ENCODE measurements at places on chromosomes 1 and 21.

GRCh38 chr21:44653656-44654575 is 543 bp downstream of the KRTAP12-4 start:
- DNase-seq = no peak

DNA sequence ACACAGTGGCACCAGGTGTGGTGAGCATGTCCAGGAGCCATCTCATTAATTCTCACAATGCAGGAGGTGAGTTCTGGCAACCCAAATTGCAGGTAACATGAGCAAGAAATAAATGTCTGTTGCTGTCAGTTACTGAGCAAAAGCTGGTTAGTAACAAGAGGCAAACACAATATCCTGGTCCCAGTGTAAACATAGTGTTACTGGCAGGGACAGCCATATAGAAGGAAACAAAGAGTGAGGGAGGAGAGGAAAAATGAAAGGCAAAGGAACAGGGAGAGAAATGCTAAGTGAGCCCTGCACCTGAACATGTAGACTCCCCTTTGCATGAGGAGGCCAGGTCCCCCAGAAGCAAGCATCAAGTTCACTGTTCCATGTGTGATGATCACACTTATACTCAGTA is 203.6 kb downstream of the TRABD2B start:
- no peak for DNase-seq

GRCh38 chr21:46399129-46399528 is 59.6 kb upstream of the DIP2A start:
- no peak for DNase-seq

- no peak for DNase-seq
Measured at GRCh38 chr1:62689524-62689923, 1.3 kb upstream of the DOCK7 start.

DNA sequence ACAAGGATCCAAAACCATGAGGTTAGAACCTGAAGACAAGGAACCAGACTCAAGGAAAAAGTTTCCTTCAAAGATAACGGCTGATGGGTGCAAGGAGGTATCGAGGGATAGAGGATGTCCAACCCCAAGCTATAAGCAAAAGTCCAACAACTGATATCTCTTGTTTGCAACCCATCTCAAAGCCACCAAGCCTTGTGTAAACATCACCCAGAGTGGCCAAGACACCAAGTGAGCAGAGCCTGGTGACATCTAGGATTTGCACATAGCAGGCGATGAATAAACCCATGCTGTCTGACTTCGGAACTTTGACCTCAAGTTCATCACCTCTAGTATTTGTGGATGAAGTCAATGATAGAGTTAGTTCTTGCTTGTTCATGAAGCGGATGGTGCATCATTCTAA is 180.7 kb downstream of the ETS2 start:
- DNase-seq = no peak

DNA sequence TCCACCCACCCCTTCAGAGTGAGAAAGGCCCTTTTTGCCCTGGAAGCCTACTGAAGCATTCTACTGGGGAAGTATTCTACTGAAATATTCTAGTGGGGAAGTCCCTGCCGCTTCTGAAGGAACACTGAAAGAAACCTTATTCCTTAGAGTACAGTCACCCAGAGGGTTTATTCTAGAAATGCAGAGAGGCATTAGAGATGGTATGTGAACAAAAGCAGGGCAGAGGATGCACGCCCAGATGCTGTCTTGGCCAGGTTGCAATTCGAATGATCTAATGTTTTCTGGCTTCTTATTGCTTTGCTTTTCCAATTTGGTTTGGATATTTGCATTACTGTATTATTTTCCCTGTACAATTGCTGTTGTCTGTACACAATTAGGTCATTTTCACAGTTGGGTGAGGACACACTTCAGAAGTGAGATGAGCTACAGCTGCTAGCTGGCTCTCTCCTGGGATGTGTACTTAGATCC is 37.1 kb downstream of the CCN1 start:
- no peak for DNase-seq

GRCh38 chr1:173342736-173343135 is 134.4 kb upstream of the PRDX6 start:
- DNase-seq = no peak

DNA sequence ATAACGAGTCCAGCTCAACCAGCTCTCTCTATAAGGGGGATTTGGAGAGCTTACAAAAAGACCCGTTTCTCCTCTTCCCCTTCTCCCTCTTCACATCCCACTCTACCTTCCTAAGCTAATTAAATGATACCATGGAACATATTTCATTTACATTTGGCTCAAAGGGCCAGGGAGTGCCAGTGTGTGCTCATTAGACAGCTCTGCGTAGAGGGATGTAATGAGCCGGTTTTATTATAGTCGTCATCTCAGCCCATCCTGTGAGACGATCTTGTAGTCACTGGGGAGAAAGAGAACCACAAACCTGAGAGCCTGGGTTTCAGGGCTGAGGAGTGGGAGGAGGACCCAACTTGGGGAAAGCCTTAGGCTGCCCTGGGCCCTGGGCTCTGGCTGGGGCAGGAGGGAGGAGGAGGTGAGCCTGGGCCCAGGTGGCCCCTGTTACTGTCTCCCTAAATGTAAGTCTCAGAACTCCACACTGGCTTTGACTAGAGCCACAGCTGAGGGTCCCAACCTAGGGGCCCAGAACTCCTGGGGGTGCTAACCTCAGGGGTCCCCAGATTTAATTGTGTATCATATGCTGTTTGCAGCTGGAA is 354.6 kb downstream of the MATN1 start:
- DNase-seq = no peak

DNA sequence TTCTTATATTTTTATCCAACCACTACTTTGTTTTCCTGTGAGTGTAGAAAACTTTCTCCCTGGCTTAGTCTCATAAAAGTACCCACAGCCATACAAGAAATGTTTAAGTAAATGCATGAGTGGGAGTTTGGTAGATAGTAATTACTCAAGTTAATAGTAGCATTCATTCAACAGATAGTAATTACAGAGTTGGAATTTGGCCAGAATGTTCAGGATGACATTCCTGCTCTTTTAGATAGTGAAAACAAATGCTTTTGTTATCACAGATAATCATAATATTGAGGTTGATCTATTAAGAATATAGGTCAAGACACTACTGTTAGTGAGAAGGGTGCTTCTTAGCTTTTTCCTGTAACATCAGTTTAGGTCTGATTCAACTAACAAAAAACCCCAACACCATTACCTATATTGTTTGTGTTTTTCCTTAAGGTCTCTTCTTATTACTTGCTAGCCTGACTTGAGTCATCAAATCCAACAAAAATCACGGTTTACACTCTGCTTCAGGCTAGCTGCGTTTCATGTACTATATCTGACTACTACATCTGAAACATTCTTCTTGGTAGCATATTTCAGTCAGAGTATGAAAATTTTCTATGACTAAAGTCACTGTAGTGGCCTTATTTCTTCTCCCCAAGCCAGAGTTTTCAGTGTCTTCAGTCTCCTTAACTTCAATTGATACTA is 163.7 kb downstream of the HS2ST1 start:
- no peak for DNase-seq

DNA sequence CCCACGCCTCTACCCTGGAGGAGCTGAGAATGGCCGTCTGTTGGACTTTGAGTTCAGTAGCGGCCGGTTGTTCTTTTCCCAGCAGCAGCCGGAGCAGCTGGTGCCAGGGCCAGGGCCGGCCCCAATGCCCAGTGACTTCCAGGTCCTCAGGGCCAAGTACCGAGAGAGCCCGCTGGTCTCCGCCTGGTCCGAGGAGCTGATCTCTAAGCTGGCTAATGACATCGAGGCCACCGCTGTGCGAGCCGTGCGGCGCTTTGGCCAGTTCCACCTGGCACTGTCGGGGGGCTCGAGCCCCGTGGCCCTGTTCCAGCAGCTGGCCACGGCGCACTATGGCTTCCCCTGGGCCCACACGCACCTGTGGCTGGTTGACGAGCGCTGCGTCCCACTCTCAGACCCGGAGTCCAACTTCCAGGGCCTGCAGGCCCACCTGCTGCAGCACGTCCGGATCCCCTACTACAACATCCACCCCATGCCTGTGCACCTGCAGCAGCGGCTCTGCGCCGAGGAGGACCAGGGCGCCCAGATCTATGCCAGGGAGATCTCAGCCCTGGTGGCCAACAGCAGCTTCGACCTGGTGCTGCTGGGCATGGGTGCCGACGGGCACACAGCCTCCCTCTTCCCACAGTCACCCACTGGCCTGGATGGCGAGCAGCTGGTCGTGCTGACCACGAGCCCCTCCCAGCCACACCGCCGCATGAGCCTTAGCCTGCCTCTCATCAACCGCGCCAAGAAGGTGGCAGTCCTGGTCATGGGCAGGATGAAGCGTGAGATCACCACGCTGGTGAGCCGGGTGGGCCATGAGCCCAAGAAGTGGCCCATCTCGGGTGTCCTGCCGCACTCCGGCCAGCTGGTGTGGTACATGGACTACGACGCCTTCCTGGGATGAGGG is 28.5 kb upstream of the SPSB1 start:
- DNase-seq = no peak

- no peak for DNase-seq
Measured at GRCh38 chr1:56808410-56808809, 10.8 kb downstream of the FYB2 start.

DNA sequence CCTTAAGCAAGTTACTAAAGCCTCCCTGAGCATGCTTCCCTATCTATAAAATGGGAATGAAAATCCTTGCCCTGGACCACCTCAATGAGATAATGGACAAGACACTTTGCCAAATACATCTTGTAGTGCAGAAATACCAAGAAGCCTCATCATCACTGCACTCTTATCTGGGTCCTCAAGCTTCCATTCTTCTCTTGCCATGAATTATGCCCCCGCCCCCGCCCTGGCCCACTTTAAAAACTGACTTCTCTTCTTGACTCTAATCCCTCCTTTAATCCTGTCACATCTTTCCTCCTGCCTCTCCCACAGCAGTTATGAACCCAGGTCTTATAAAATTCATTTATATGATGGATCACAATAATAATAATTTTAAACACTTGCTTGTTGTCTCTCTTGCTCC is 14.8 kb downstream of the ARHGEF11 start:
- DNase-seq = no peak

DNA sequence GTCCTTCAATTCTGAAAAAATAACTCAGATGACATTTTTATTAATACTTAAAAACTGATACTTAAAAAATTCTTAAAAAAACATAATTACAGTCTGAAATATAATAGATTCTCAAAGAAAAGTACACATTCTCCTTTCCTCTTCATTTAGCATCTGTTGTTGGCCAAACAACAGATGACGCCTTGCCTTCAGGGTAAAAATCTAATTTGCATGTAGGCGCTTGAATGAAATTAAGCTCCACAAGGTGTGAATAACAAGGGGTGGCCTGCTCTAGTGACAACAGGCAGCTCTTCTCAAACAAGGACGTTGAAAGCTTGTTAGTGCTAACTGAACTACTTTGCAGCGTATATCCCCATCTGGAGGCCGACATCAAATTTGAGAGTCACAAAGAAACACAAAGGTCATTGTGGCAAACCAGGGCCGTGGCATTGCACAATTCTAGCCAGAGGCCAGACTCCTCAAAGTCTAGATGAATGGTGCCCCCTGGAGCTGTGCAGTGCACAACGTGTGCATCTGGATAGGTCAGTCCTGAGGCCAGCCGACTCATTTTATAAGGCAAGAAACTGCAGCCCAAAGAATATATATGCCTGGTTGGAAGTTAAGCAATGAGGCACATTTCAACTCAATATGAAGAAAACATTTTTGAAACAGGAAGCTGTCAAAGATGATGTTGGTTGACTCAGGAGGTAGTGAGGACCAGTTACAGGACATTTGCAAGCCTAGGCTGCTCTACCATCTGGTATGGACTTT is 459.2 kb upstream of the RUNX1 start:
- DNase-seq = no peak

- no peak for DNase-seq
Measured at GRCh38 chr1:107949467-107950253, 15.3 kb downstream of the VAV3 start.

- DNase-seq = no peak
Measured at GRCh38 chr1:27527223-27527889, 37.4 kb upstream of the WASF2 start.

- DNase-seq = no peak
Measured at GRCh38 chr21:31409831-31410487, 65.9 kb upstream of the TIAM1 start.

DNA sequence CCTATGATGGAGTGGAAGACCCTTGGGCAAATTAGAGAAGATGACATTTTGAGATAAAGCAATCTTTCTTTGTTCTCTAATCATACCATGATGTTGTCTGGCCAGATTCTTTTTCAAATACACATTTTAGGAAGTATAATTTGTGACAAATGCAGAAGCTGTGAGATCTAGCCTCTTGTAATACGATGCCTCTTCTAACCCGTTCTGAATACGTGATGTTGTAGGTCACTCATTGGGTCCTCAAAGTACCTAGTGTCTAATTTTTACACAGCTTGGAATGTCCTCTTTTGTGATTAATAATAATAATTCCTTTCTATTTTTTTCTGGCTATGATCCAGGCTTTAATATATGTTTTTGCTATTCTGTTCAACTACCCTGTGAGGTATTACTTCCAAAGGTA is 502.7 kb downstream of the NUF2 start:
- DNase-seq = no peak

DNA sequence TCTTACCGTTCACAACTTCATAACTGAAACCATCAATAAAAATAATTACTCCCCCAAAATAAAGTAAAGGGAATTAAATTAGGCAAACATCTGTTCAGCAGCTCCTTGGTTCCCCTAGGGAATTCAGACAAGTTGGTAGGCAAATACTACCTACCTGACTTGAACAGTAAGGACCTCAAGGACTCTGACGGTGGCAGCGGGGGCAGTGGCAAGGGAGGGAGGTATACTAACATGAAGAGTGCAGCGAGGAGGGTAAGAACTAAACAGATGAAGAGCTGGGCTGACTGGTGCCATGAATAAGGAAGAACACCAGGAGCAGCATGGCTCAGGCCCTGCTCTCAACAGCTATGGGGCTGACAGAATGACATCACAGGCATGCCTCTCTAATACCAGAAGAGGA is 33.1 kb downstream of the MTOR start:
- no peak for DNase-seq

GRCh38 chr1:20437640-20438039 is 48.4 kb downstream of the CAMK2N1 start:
- DNase-seq = no peak

- DNase-seq = no peak
Measured at GRCh38 chr1:19121192-19121591, 88.9 kb downstream of the UBR4 start.

DNA sequence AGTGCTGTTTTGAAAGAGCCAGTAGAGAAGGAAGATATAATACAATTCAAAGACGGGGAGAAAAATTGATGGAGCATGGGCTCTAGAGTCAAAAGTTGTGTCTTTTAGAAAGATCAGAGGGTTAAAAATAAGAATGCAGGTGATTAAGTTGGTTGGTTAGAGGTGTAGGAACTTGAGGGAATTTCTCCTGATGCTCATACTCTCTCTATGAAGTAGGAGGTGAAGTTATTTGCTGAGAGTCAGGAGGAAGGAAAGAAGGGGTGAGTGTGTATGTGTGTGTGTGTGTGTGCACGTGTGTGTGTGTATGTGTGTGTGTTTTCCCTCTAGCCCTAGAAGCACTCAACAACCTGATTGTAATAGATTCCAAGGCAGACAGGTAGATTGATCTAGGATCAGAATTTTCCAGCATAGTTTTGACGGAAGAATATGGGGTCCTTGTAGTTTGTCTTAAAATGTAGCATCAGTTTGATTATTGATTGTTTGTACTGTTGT is 88.3 kb upstream of the MACF1 start:
- no peak for DNase-seq

Measured in stimulated activated CD4-positive, alpha-beta T cell treated with anti-CD3 and anti-CD28 coated beads, Interleukin-12 subunit alpha, Interleukin-12 subunit beta, amount 100 ng/mL, for 48 hours (primary cell).